Stimulated activated CD4-positive, alpha-beta T cell treated with anti-CD3 and anti-CD28 coated beads, TNF-alpha, amount 100 ng/mL, for 24 hours (primary cell): ENCODE measurements at places on chromosomes 3 and 15.

DNA sequence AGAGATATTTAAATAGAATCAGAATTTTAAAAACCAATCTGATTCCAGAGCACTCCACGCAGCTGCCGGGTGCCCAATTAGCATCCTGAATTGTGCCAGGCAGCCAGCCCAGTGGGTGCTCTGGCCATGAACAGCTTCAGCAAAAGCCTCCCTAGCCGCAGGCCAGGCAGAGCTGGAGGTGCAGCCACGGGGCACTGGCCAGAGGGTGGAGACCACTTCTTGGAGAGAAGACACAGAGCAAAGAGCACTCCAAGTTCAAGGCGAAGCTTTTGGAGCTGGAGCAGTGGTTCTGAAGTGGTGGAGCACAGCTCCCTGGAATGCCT lies 475.6 kb upstream of the PROK2 start:
- DNase-seq: no peak

- DNase-seq: peak; percentile 36
These were observed 117.7 kb downstream of the FOXB1 start for GRCh38 chr15:60121845-60122244.

- no peak for DNase-seq
These were observed 63.1 kb downstream of the CDC25A start for GRCh38 chr3:48125013-48125705.

GRCh38 chr15:92846741-92847140 lies 53.4 kb upstream of the CHD2 start:
- no peak for DNase-seq

GRCh38 chr3:930866-931265 lies 162.0 kb upstream of the CNTN6 start:
- no peak for DNase-seq

GRCh38 chr3:195425849-195426248 lies 17.0 kb downstream of the ACAP2 start:
- no peak for DNase-seq

GRCh38 chr15:63372753-63373152 lies 8.9 kb downstream of the CA12 start:
- DNase-seq: no peak

DNA sequence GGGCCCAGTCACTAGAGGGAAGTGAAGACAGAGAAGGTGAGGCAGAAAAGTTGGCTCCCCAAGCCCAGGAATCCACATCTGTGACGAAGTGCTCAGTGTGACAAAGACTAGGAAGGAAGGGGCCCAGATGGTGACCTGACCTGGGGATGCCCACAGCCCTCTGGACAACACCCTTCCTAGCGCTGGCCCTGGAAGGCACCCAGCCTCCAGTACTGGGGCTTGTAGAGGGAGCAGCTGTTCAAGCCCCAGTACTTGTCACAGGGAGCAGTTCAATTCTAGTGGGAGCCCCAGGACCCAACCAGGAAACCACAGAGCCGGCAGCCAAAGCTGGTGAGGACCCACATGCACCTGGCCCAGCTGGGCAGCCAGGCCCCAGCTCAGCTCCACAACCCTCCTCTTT lies 190.8 kb downstream of the XXYLT1 start:
- DNase-seq: no peak

GRCh38 chr15:58522391-58522790 lies 90.6 kb downstream of the LIPC start:
- DNase-seq: no peak

- no peak for DNase-seq
These were observed 43.6 kb downstream of the SENP2 start for GRCh38 chr3:185629554-185630181.

GRCh38 chr3:171315919-171316318 lies 144.3 kb downstream of the TNIK start:
- no peak for DNase-seq

GRCh38 chr3:151765685-151766084 lies 32.0 kb downstream of the AADACL2 start:
- DNase-seq: no peak

- no peak for DNase-seq
These were observed 751.7 kb upstream of the GOLIM4 start for GRCh38 chr3:168847291-168847883.
